Aorta (tissue), 5 donors: ENCODE measurements at places on chromosomes 5 and 9. TPM values are rescaled to one million over a fixed set of nuclear protein-coding genes. Genes with fewer than 3 reads are reported as not detected.

- no peak overlapping the region for H3K27ac ChIP-seq
- no peaks in the 10 kb centered on the region for H3K4me1 ChIP-seq
- no peaks in the 10 kb centered on the region for H3K27me3 ChIP-seq
- H3K4me3 ChIP-seq, result no peak overlapping the region
- DNase-seq, result no peak
- no peaks in the 10 kb centered on the region for H3K36me3 ChIP-seq
Measured at GRCh38 chr9:126363250-126363649, 36.6 kb downstream of the MVB12B start.

- no peak overlapping the region for H3K4me3 ChIP-seq
- peaks cover 1% of the 10 kb centered on the region for H3K4me1 ChIP-seq
- peak; percentile 61 for DNase-seq
Measured at GRCh38 chr5:148805326-148806290, 20.8 kb upstream of the ADRB2 start.

Gene GPRIN1
- polyA plus RNA-seq, result 0.50 TPM

DNA sequence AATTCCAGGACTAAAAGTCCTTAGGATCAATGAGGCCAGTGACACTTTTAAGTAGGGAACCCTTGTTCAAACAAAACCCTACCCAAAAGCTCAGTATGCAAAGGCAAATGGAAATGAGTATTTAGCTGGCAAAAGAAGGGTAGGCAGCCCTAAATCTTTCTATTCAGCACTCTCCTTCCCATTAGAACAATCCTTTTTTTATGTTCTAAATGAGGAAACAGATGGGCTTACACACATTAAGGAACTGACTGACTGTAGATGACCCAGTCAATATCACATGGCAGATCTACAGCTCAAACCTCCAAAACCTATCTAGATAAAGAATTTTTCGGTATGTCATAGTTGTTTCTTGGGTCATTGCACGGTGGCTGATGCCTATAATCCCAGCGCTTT is 7.2 kb downstream of the CSNK1A1 start:
- DNase-seq, result no peak
- no peak overlapping the region for H3K27ac ChIP-seq
- H3K4me1 ChIP-seq, result no peaks in the 10 kb centered on the region
- H3K36me3 ChIP-seq, result no peaks in the 10 kb centered on the region
- no peaks in the 10 kb centered on the region for H3K27me3 ChIP-seq
- H3K4me3 ChIP-seq, result no peak overlapping the region

Gene BDP1
- polyA plus RNA-seq, result 10.1 TPM

DNA sequence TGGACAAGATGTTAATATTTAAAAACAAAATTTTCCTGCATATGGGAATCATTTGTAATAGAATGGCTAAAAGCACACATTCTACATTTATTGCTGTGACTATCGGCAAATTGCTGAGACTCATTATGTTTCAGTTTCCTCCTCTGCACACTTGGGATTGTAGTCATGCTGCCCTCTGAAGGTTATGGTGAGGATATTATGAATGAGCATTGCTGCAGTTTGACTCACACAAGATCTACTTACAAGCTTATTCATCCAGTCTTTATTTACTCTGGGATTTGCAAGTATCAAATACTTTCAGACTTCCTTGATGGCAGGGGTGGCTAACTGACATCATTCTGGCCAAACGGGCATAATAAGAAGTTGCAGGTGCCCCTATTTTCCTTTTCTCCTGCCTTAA is 9.5 kb upstream of the NFIL3 start:
- H3K4me1 ChIP-seq, result no peaks in the 10 kb centered on the region
- H3K4me3 ChIP-seq, result no peak overlapping the region
- no peak for DNase-seq
- no peak overlapping the region for H3K27ac ChIP-seq

DNA sequence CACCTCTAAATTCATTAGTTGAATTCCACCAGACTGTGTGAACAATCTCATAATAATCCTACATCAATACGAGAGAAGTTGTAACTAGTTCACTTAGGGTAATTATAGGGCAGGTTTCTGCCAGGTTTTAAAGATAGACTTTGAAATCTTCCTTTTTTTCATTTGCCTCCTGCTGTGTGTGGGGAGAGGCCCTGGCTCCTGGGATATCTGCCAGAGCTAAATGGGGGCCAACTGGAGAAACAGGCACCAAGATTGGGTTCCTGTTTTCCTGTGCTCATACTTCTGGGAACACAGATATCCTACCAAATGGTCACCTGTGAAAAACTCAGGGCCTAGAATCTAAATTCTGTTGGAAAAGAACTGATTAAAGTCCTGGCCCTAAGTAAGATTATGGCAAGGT is 42.3 kb downstream of the SH3RF2 start:
- H3K36me3 ChIP-seq, result no peaks in the 10 kb centered on the region
- H3K27me3 ChIP-seq, result no peaks in the 10 kb centered on the region
- H3K27ac ChIP-seq, result no peak overlapping the region
- DNase-seq, result no peak
- H3K4me3 ChIP-seq, result no peak overlapping the region

GRCh38 chr5:86974955-86975354 is 292.7 kb upstream of the RASA1 start:
- H3K36me3 ChIP-seq, result no peaks in the 10 kb centered on the region
- no peaks in the 10 kb centered on the region for H3K4me1 ChIP-seq
- H3K27ac ChIP-seq, result no peak overlapping the region
- DNase-seq, result no peak
- H3K4me3 ChIP-seq, result no peak overlapping the region
- no peaks in the 10 kb centered on the region for H3K27me3 ChIP-seq

DNA sequence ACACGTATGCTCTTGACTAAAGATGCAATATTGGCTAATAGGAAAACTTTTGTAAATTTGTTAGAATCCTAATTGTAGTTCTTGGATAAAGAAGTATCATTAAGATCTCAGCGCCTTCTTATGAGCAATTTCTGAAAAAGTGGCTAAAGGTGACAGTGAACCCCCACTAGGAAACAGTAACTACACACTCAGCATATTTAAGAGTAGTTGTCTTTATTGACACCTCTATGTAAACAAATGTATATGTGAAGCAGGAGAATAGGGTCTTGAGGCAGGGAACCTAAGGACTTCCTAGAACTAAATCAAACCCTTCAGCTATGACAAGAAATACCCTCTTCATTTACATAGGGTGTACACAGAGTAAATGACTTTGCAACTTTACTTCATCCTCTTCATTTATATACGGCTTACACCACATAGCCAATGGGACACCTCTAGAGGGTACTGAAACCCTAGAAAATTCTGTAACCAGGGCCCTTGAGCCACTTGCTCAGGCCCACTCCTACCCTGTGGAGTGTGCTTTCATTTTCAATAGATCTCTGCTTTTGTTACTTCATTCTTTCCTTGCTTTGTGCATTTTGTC is 2.8 kb downstream of the NIPSNAP3A start:
- H3K27ac ChIP-seq, result no peak overlapping the region
- H3K4me1 ChIP-seq, result no peaks in the 10 kb centered on the region
- no peaks in the 10 kb centered on the region for H3K27me3 ChIP-seq

DNA sequence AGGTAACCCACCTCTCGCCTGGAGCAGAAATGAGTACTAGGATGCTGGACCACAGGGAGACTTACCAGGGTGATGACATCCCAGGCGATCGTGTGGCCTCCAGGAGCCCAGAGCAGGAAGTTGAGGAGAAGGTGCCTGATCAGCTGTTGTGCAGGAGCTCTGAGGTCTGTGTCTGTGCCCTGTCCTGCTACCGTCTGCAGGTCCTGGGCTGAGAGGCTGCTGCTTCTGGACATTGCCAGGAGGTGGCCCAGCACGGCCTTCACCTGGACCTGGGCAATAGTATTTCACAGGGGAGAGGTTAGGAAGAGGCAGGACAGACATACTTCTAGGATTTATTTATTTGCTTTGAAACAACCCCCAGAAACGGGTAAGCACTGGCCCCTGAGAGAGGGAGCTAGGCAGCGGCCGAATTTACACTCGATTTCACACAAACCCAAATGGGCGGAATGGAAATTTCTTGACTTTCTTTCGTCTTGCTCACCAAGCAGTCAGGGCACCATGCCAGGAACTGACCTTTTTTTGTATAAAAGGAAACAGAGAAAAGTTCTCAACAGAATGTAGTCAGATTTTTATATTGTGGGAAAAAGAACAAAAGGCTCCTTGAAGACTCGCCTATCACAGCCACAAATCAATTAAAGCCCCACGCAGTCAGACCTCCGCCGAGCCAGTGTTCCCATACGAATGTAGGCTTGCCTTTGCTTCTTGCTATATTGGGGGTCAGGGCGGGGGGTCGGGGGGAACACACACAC is 210.3 kb downstream of the FANCC start:
- H3K4me1 ChIP-seq, result peaks cover 8% of the 10 kb centered on the region
- DNase-seq, result peak; percentile 84
- peak overlapping the region; percentile 67 for H3K27ac ChIP-seq
- H3K27me3 ChIP-seq, result no peaks in the 10 kb centered on the region
- H3K36me3 ChIP-seq, result peaks cover 6% of the 10 kb centered on the region

Gene CHSY3
- polyA plus RNA-seq, result 10.1 TPM

Gene INSL6
- not detected for polyA plus RNA-seq

GRCh38 chr5:53575831-53576230 is 15.4 kb downstream of the NDUFS4 start:
- H3K36me3 ChIP-seq, result no peaks in the 10 kb centered on the region
- peaks cover 8% of the 10 kb centered on the region for H3K4me1 ChIP-seq
- DNase-seq, result no peak
- no peak overlapping the region for H3K4me3 ChIP-seq

DNA sequence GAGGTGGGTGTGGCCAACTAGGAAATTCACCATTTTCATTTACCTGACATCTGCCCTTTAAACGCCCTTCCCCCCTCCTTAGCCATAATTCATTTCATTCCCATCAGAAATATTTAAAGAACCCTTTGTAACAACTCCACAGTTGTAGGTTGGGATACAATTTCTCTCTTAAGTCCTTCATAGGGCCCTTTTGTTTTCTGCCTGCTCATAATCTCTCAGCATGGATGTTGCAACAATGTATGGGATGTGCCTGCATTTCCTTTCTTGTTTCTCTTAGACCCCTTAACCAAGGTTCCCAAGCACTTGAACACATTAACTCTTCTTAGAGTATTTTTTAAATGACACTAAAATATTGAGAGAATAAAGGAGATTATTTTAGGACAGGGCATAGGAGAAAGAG is 51.7 kb upstream of the MYO10 start:
- no peaks in the 10 kb centered on the region for H3K27me3 ChIP-seq
- DNase-seq, result no peak
- H3K36me3 ChIP-seq, result no peaks in the 10 kb centered on the region
- no peaks in the 10 kb centered on the region for H3K4me1 ChIP-seq
- no peak overlapping the region for H3K27ac ChIP-seq
- no peak overlapping the region for H3K4me3 ChIP-seq

DNA sequence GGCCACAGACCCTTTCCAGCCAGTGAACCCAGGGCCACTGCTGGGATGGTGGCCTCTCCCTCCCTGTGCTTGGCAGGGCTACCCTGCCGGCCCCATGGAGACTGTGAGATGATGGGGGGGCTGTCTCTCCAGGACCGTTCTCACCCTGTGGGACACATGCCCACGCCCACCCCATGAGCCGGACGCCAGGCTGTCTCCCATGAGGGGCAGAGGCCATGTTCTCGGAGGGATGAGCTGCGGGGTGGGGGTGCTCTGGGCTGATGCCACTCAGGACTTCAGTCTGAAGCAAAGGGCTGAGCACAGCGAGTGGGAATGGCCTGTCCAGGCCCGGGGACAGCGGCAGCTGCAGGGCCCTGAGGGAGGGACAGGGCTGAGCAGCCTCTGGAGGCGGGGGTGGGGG is 88.9 kb downstream of the KCNT1 start:
- H3K27me3 ChIP-seq, result no peaks in the 10 kb centered on the region
- H3K4me1 ChIP-seq, result no peaks in the 10 kb centered on the region
- H3K27ac ChIP-seq, result no peak overlapping the region

DNA sequence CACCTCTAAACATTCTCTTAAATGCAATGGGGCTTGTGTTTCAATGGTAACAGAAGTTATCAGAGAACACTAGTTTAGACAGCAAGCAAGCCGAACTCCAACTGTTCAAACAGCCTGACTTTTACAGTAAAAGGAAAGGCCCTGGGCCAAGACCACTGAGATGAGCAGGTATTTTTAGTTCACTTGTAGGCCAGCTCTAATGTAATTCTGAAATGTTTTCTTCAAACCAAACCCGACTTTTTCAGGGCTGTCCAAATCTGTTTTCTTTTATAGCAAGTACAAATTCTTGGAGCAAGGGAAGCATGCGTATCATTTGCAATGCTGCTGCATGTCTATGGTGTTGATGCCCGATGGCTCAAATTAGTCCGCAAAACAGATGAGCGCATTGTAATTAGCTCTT is 192.9 kb downstream of the SLF1 start:
- H3K27ac ChIP-seq, result no peak overlapping the region
- no peak overlapping the region for H3K4me3 ChIP-seq
- H3K4me1 ChIP-seq, result no peaks in the 10 kb centered on the region

DNA sequence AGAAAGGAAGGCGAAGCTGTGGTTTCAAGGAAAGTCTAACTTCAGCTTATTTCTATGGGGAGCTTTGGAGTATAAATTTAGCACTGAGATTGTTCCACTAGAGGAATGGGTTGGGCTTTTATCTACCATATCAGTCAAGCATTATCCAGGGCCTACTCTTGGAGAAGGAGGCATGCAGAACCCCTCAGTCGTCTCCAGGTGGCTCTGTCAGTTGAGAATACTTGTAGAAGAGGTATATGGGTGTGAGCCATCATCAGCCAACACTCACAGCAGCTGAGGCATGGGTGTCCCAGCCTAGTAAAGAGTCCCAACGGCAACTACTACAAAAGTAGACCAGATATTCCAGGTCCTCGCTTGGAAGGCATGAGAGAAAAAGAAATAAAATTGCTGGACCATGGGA is 548.5 kb upstream of the GRAMD2B start:
- H3K27ac ChIP-seq, result no peak overlapping the region
- H3K4me3 ChIP-seq, result no peak overlapping the region
- H3K4me1 ChIP-seq, result no peaks in the 10 kb centered on the region
- no peak for DNase-seq

DNA sequence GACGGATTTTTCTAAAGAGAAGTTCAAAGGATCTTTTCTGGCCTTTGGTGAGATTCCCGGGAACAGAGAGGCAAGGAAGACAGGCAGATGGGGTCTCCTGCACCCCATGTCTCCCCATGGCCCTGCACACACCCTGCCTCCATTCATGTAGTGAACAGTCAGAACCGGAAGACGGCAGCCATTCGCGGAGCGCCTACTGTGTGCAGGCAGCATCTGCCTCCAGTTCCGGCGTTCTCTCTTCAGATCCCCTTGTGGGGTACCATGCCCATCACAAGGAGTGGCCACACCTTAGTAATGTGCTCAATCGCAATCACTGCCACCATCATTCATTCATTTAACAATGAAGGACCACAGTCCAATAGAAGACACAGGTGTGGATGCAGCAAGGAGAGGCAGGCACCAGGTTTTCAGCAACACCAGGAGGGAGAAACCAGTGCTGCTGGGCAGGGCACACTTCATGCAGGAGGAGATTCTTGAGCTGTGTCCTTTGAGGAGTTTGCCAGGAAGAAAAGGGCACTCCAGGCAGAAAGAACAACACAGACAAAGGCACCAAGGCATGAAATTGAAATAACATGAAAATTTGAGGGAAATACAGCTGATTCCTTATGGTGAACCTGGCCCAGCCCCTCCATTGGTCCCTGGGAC is 171.5 kb upstream of the PHYKPL start:
- H3K4me1 ChIP-seq, result no peaks in the 10 kb centered on the region
- H3K27me3 ChIP-seq, result no peaks in the 10 kb centered on the region
- H3K27ac ChIP-seq, result no peak overlapping the region
- no peaks in the 10 kb centered on the region for H3K36me3 ChIP-seq
- DNase-seq, result peak; percentile 45

- DNase-seq, result peak; percentile 50
- no peaks in the 10 kb centered on the region for H3K27me3 ChIP-seq
- H3K36me3 ChIP-seq, result no peaks in the 10 kb centered on the region
- H3K4me1 ChIP-seq, result no peaks in the 10 kb centered on the region
Measured at GRCh38 chr5:119016125-119016774, 27.9 kb upstream of the DTWD2 start.
